ENCODE measurements at places on chromosomes 1 and 21. TPM values are rescaled to one million over a fixed set of nuclear protein-coding genes. Genes with fewer than 3 reads are reported as not detected.

GRCh38 chr1:24666794-24667193 is 23.7 kb downstream of the SRRM1 start:
- H3K36me3 ChIP-seq, result peaks cover 28% of the 10 kb centered on the region
- no peaks in the 10 kb centered on the region for H3K27me3 ChIP-seq
- no peak for DNase-seq
- no peak overlapping the region for H3K4me3 ChIP-seq
- H3K27ac ChIP-seq, result no peak overlapping the region

DNA sequence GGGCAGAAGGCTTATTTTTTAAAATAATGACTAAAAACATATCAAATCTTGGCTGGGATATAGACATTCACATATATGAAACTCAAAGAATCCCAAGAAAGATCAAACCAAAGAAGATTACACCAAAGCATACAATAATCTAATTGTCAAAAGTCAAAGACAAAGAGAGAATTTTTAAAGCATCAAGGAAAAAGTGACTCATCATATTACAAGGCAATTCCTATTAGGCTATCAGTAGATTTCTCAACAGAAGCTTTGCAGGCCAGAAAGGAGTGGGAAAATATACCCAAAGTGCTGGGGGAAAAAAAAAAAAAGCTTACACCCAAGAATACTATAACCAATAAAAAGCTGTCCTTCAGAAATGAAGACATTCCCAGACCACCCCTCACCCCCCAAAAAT is 375.6 kb downstream of the BRINP2 start:
- H3K27ac ChIP-seq, result no peak overlapping the region
- no peaks in the 10 kb centered on the region for H3K4me1 ChIP-seq
- no peak for DNase-seq
- no peaks in the 10 kb centered on the region for H3K27me3 ChIP-seq
- no peak overlapping the region for H3K4me3 ChIP-seq

GRCh38 chr1:39250460-39251240 is 46.2 kb downstream of the MACF1 start:
- H3K27me3 ChIP-seq, result no peaks in the 10 kb centered on the region
- H3K4me1 ChIP-seq, result peaks cover 8% of the 10 kb centered on the region
- H3K27ac ChIP-seq, result no peak overlapping the region
- no peak for DNase-seq
- no peak overlapping the region for H3K4me3 ChIP-seq

GRCh38 chr1:11531314-11531870 is 52.4 kb downstream of the DISP3 start:
- no peaks in the 10 kb centered on the region for H3K36me3 ChIP-seq
- peak; percentile 23 for DNase-seq
- no peaks in the 10 kb centered on the region for H3K4me1 ChIP-seq
- H3K4me3 ChIP-seq, result no peak overlapping the region
- peaks cover 1% of the 10 kb centered on the region for H3K27me3 ChIP-seq

DNA sequence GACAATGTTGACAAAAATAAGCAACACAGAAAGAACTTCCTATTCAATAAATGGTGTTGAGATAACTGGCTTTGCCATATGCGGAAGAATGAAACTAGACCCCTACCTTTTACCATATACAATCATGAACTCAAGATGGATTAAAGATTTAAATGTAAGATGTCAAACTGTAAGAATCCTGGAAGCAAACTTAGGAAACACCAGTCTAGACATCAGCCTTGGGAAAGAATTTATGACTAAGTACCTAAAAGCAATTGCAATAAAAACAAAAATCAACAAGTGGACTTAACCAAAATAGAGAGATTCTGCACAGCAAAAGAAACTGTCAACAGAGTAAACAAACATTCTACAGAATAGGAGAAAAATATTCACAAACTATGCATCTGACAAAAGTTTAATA is 16.1 kb upstream of the CLDN8 start:
- no peaks in the 10 kb centered on the region for H3K27me3 ChIP-seq
- DNase-seq, result no peak
- H3K36me3 ChIP-seq, result no peaks in the 10 kb centered on the region
- no peak overlapping the region for H3K4me3 ChIP-seq

GRCh38 chr1:80468356-80468755 is 1332.4 kb upstream of the ADGRL2 start:
- no peak for DNase-seq
- no peaks in the 10 kb centered on the region for H3K27me3 ChIP-seq
- no peaks in the 10 kb centered on the region for H3K4me1 ChIP-seq
- no peak overlapping the region for H3K4me3 ChIP-seq
- no peaks in the 10 kb centered on the region for H3K36me3 ChIP-seq

DNA sequence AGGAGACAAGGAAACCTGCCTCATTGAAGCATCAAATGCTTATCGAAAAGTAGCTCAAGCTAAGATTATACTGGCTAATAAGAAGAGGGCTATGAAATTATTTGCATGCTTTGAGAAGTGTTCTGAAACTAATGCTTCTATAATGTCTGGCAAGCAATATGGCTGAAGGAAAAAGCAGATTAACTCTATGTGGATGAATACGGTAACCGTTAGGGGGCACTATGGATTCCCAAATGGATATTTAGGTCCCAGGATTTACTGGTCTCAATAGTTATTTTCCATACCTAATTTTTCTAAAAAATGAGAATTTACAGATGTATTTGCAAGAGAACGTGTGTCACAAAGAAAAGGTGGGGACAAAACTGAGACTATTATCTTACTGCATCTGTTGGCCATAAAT is 34.6 kb upstream of the RRP15 start:
- H3K4me3 ChIP-seq, result no peak overlapping the region
- no peak overlapping the region for H3K27ac ChIP-seq
- peaks cover 4% of the 10 kb centered on the region for H3K27me3 ChIP-seq
- H3K4me1 ChIP-seq, result no peaks in the 10 kb centered on the region
- DNase-seq, result no peak

- peaks cover 2% of the 10 kb centered on the region for H3K27me3 ChIP-seq
- H3K27ac ChIP-seq, result no peak overlapping the region
- no peaks in the 10 kb centered on the region for H3K4me1 ChIP-seq
- no peak overlapping the region for H3K4me3 ChIP-seq
These were observed 67.5 kb upstream of the RNPC3 start for GRCh38 chr1:103457886-103458455.

- H3K27ac ChIP-seq, result no peak overlapping the region
- no peak overlapping the region for H3K4me3 ChIP-seq
- no peak for DNase-seq
- peaks cover 3% of the 10 kb centered on the region for H3K27me3 ChIP-seq
These were observed 53.1 kb downstream of the MYOM3 start for GRCh38 chr1:24058671-24059455.

- DNase-seq, result no peak
- no peak overlapping the region for H3K27ac ChIP-seq
- H3K36me3 ChIP-seq, result no peaks in the 10 kb centered on the region
- peaks cover 5% of the 10 kb centered on the region for H3K27me3 ChIP-seq
- H3K4me1 ChIP-seq, result no peaks in the 10 kb centered on the region
These were observed 119.3 kb downstream of the NGF start for GRCh38 chr1:115218699-115219098.

GRCh38 chr1:111948209-111949171 is 41.0 kb downstream of the KCND3 start:
- peaks cover 8% of the 10 kb centered on the region for H3K27me3 ChIP-seq
- H3K4me1 ChIP-seq, result peaks cover 6% of the 10 kb centered on the region
- H3K27ac ChIP-seq, result no peak overlapping the region
- H3K36me3 ChIP-seq, result no peaks in the 10 kb centered on the region

- H3K36me3 ChIP-seq, result peaks cover 46% of the 10 kb centered on the region
- H3K4me3 ChIP-seq, result no peak overlapping the region
- H3K27ac ChIP-seq, result no peak overlapping the region
- H3K4me1 ChIP-seq, result peaks cover 19% of the 10 kb centered on the region
These were observed 5.5 kb downstream of the ETS2 start for GRCh38 chr21:38811257-38811656.

PPIE gene
- total RNA-seq, result 70.8 TPM

TMEM81 gene
- total RNA-seq, result 4.0 TPM

LIPI gene
- total RNA-seq, result not detected

EVA1C gene
- 9.3 TPM for total RNA-seq

TINAGL1 gene
- not detected for total RNA-seq

KLF17 gene
- not detected for total RNA-seq
